ENCODE measurements at places on chromosomes 3 and 15.

- no peak for DNase-seq
Observed at GRCh38 chr3:157119369-157119951, 40.5 kb downstream of the CCNL1 start.

DNA sequence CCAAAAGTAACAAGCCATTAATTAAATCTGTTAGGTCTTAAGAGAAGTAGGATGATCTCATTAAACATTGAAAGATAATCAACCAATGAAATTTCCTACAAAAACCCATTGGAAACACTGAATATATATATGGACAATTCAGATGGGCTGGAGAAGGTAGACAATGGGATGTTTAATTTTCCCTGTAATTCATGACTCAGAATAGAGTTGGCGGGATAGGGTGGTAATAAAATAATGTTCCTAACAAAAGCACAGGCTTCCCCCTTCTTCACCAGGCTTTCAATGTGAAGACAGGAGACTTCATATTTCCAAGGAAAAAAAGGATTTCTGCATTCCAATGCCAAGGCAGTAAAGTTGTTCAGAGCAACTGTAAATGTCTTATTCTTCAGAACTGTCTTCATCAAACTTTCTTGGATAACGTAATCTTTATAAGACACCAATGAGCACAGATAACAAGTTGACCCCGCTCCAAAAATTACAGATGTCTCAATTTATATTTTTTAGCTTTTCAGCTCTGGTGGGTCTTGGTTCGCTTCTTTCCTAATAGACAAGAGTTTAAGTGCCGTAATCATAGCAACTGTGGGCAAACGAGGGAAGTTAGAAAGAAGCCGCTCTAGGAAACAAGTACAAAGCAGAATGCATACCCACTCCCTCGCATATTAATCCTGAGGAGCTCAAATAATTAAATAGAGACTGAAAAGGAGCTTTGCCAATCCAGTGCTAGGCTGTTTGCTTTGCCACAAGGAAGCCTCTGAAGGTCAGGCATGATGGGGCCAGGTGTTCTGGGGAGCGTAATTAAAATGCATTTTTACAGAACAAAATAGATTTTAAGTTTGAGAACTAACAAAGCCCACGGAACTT is 377.0 kb downstream of the FOXP1 start:
- DNase-seq: no peak

DNA sequence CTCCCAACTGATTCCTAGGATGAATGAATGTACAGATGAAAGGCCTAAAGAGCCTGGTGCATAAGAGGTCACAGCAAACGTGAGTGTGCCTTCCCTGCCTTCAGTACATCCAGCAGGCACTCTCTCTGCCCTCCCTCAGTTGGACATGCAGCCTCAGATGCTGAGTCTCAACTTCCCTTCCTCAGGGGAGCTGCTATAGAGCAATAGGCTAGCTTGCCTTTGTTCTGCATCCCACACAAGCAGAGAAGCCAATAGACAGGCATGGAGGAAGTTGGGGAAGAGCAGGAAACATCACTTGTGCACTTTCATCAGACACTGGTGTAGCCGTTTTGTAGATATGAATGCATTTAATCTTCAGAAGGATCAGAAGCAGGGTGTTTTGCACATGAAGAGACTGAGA is 147.5 kb upstream of the THBS1 start:
- DNase-seq: no peak

DNA sequence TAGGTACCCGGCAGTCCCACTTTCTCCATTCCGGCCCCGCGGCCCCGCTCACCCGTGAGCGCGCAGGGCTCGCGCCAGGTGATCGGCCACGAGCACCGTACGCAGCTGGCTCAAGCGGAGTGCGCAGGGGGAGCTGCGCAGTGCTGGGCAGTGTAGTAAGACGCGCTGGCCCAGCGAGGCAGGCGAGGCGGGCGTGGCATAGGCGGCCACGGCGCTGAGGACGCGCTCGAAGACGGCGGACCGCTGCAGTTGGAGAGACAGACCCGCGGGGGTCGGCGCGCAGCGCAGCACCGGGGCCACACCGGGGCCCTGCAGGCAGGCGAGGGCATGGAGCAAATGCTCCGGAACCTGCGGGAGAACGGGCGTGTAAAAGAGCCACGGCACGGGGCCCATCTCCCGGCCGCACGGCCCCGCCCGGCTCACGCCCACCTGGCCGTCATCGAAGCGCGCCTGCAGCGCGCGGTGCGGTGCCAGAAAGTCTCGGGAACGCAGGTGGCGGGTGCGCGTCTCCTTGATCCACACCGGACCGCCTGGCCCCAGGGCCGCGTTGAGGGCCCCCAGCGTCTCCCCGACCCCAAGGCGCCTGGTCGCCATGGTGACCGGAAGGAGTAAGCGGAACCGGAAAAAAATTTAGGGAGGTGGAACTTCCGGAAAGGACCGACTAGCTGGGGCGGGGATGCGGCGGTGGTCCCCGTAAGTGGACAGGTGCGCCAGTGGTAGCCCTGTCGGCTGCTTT is at the start of gene DALRD3:
DALRD3 (minus strand) TSS at position 610 of the 736 bp plus-strand sequence; CDS start at position 594, 16 bp downstream.
- DNase-seq: no peak

- no peak for DNase-seq
Observed at GRCh38 chr3:137524751-137525150, 239.4 kb upstream of the SOX14 start.

GRCh38 chr15:35557012-35557411 is 11.0 kb upstream of the DPH6 start:
- DNase-seq: no peak

- DNase-seq: no peak
Observed at GRCh38 chr3:99846477-99847160, 29.0 kb downstream of the CMSS1 start.

DNA sequence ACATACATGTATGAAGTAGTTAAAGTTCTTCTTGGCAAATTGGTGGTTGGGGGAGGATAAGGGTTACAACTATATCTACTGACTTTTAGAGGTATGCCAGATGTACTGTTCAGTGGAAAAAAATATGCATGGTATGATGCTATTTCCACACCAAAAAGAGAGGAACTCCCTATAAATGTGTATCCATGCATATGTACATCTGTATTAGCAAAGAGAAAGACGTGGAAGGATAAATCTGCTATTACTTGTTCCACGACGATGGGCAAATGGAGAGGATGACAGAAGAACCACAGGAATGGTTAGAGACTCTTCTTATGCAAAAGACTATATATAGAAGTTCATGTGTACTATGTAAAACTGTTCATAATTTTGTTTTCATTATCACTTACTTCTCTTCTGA is 197.6 kb downstream of the RORA start:
- DNase-seq: no peak

DNA sequence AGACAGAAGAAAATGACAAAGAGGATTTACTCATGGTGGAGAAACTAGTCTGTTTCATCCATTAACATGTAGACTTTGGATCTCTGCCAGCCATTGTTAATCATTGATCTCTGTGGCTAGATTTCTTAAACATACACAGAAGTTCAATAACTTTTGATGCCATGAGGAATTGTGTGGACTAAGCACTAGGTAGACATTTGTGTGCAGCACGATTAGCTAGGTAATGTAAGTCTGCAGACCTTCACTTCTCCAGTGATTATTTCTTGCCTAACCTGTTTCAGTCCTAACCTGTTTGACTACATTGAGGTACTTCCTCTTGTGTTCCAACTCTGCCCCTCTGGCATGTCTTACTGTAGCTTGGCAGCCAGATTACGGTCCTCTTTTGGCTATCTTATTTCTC is 928.5 kb upstream of the ROBO1 start:
- DNase-seq: no peak

- DNase-seq: no peak
Observed at GRCh38 chr3:140403608-140404007, 274.3 kb upstream of the TRIM42 start.

- no peak for DNase-seq
Observed at GRCh38 chr3:186825294-186825821, 17.2 kb upstream of the ADIPOQ start.

DNA sequence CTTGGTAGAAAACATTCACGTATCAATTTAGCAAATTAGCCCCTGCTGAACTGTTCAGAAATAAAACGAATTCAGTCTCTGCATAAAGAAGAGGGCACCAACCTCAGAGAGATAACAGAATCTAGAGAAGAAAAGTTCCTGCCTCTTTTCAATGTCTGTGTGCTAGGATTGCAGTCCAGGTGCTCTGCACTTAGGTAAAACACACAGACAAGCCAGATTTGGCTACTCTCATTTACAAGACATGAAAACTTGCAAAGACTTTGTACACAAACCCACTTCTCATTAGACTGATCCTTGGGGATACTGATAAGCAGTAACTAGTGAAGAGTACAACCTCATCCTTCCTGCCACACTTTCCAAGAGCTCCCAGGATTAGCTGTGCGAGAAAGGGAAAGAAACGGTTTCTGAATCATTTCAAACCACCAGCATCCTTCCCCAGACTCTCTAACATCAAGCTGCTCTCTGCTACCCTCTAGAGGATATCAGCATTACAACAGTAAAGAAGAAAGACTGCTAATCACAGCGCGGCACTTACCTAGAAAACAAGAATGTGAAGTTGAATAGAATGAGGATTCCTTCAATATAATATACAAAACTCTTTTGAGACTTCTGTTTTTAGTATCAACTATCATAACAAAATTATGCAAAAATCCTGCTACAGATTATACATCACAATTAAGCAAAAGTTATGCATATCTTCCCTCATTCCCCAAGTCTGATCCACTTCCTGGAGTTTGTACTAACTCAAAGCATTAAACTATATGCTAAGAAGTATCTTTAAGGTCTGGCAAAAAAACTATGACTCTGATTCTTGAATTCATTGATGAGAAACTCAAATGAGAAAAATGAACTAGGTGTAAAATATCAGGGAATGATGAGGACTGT is 306.4 kb downstream of the MAGI1 start:
- DNase-seq: no peak

DNA sequence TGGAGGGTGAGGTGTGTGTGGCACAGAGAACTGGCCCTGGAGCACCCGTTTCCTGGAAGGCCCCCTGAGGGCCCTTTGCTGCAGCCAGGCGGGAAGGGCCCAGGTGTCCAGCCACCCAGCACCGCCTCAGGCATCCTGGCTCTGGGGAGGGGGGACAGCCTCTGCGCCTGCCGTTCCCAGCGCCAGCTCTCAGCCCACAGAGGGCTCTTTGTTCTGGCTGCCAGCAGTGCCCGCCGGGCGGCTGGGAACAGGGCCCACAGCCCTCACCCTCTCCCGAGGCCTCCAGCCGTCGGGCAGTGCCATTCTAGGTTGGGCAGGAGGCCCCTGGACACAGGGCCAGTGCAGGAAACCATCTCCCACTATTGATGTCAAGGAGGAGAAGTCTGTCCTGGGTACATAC is 8.3 kb downstream of the SLC38A3 start:
- DNase-seq: no peak

DNA sequence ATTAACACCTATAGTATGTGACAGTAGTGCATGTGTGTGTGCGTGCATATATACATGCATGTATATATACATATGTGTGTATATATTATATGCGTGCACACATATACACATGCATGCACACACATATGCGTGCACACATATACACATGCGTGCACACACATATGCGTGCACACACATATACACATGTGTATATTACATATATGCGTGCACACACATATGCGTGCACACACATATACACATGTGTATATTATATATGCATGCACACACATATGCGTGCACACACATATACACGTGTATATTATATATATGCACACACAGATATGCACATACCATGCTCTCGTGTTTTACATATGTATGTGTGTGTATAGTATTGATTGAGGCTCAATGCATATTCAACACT is 42.0 kb upstream of the MAP3K13 start:
- no peak for DNase-seq

- no peak for DNase-seq
Observed at GRCh38 chr15:62392376-62392775, 227.3 kb upstream of the C2CD4B start.

- DNase-seq: no peak
Observed at GRCh38 chr3:136078421-136079364, 113.2 kb downstream of the PPP2R3A start.

DNA sequence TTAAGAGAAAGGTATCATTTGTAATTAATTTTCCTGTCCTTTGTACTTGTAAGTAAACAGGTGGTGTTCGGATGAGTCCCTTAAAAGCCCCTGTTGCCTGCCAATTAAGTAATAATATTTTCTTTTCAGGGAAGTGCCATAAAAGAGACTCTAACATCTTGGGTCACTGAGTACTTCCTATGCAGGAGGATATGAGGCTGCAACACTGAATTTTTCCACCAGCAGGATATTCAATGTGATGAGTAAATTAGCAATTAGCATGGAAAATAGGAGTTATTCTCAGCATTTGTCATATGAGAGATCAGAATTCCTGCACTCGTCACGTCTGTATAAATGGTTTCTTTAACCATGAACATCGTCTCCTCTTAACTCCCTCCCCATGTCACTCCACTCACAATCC is 45.4 kb downstream of the WWTR1 start:
- no peak for DNase-seq

- no peak for DNase-seq
Observed at GRCh38 chr3:142509079-142509478, 61.2 kb upstream of the XRN1 start.

DNA sequence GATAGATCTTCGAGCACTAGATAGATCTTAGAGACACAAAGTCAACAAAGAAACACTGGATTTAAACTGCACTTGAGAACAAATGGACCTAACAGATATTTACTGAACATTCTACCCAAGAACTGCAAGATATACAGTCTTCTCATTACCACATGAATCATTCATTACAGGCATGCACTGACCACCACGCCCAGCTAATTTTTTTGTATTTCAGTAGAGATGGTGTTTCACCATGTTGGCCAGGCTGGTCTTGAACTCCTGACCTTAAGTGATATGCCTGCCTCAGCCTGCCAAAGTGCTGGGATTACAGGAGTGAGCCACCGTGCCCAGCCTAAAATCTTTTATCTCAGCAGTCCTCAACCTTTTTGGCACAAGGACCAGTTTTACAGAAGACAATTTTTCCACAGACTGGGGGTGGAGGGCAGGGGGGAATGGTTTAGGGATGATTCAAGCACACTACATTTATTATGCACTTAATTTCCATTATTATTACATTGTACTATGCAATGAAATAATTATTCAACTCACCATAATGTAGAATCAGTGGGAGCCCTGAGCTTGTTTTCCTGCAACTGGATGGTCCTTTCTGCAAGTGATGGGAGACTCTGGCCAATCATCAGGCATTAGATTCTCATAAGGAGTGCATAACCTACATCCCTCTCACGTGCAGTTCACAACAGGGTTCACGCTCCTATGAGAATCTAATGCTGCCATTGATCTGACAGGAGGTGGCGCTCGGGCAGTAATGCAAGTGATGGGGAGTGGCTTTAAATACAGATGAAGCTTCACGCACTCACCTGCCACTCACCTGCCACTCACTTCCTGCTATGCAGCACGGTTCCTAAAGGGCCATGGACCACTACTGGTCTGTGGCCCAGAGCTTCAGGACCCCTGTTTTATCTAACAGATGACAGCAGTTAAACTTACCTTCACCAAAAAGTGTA is 21.7 kb downstream of the CSNK1G1 start:
- DNase-seq: no peak

DNA sequence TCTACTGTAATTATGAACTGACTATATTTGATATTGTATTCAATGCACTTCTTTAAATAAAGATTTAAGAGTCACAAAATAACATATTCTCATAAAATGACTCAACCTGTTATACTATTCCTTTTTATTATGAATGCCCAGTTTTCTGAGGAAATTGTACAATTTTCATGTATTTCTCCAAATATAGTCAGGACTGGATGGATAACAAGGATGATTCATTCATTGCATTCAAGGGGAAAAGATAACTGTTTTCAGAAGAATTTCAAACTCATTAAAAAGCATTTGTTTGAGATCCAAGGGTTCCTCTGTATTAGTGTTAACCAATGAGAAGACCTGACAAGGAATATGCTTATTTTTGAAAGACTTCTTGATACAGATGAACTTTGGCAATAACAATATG is 163.7 kb downstream of the MEIS2 start:
- no peak for DNase-seq

- DNase-seq: no peak
Observed at GRCh38 chr3:25291481-25291905, 136.6 kb upstream of the RARB start.
